Mucosa of descending colon (tissue), 3 donors: ENCODE measurements at places on chromosomes 3 and 15. TPM values are rescaled to one million over a fixed set of nuclear protein-coding genes. Genes with fewer than 3 reads are reported as not detected.

GRCh38 chr3:165983284-165983683 lies 146.1 kb upstream of the BCHE start:
- DNase-seq, result no peak

DNA sequence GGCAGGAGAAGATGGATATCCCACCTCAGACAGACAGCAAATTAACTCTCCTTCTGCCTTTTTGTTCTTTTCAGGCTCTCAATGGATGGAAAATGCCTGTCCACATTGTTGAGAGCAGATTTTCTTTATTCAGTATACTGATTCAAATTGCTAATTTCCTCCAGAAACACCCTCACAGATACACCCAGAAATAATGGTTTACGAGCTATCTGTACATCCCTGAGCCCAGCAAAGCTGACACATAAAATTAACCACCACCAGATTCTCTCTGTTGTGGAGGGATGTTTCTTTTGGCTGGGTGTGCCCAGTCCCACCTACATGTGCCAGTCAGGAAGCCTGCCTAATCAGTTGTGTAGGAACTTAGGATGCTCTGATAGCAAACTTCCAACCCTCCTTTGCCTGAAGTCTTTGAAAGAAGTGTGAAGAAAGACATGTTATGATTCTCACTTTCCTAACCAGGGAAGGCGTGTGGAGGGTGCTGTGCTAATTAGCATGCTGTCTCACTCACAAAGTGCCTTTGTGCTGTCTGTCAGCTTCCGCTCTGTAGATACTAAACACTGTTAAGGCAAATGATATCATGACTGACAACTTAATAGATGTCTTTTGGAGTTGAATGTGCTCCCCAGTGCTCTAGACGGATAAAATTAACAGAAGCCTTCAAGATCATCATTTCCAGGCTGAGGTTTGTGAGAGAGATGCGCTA lies 208.5 kb downstream of the CLSTN2 start:
- no peak for DNase-seq

GRCh38 chr3:124248471-124249028 lies 256.6 kb upstream of the ROPN1 start:
- DNase-seq, result peak; percentile 60

DNA sequence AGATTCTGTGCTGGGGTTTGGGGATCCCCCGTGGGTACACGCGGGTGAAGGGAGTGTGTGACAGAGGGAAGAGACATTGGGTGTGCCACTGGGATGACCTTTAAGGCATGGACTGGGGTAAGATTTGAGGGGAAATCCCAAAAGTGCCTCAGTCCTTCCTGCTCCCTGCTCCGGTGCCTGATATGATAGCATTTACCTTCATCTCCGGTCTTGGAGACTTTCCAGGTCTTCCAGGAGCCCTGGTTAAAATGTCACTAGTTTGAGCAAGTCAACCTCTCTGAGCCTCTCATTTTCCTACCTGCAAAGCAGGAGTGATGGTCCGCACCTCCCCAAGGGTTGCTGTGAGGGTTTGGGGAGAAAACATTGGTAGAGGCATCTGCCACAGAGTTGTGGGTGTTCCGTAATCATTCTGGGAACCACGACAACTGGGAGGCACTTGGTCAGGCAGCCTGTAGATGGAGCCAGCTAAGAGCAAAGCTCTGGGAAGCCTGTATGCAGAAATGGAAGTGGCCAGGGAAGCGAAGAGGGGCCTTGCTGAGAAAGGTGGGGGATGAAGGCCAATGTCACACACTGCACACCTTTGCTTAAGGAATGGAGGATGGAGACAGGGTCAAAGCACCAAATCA lies 33.9 kb upstream of the KIF23 start:
- no peak for DNase-seq

DNA sequence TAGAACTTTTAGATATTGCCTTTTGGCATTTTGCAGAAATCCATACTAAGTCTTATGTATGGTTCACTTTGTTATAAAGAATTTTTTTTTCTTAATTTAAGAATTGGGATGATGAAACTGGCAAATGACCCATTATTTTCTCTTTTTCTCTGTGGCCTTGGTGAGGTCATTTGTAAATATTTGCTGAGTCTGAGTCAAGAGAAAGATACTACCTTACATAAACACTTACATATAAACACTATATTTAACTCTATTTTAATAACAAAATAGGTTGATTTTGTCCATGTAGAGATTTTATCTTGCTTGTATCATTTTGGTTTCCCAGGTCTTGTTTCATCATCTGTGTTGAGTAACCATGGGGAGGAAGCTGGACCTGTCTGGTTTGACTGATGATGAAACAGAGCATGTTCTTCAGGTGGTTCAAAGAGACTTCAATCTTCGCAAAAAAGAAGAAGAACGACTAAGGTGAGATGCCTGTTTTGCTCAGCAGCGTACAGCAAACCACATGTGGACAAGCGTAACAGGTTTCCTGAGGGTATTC lies 91.1 kb downstream of the MYRIP start:
- no peak for DNase-seq

- no peak for DNase-seq
Observed at GRCh38 chr15:72774696-72775383, 8.7 kb downstream of the ADPGK start.

- no peak for DNase-seq
Observed at GRCh38 chr15:83199288-83199687, 8.3 kb downstream of the HDGFL3 start.

- DNase-seq, result no peak
Observed at GRCh38 chr3:10570196-10570946, 65.0 kb upstream of the ATP2B2 start.

- no peak for DNase-seq
Observed at GRCh38 chr15:38253351-38253781, 730 bp downstream of the SPRED1 start.

- no peak for DNase-seq
Observed at GRCh38 chr3:61464518-61465140, 96.7 kb upstream of the PTPRG start.

DNA sequence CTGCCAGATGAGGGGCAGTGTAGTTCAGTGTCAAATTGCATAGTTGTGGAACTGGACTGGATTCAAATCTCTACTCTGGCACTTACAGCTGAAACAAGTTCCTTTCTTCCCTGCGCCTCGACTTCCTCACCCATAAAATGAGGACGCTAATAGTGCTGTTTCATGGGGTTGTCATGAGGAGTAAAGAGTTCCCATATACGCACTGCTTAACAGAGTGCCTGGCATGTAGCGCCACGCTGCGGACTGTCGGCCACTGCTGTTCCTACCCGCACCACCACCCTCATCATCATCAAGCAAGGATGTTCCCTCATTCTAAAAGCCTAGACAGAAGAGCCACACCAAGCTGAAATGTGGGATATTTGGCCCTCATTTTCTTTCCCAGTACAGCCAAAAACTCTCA lies 91.9 kb downstream of the CHDH start:
- DNase-seq, result no peak

- DNase-seq, result no peak
Observed at GRCh38 chr3:168707900-168708299, 612.2 kb upstream of the GOLIM4 start.

GRCh38 chr15:41782371-41783282 lies 8.3 kb downstream of the MAPKBP1 start:
- DNase-seq, result no peak

DNA sequence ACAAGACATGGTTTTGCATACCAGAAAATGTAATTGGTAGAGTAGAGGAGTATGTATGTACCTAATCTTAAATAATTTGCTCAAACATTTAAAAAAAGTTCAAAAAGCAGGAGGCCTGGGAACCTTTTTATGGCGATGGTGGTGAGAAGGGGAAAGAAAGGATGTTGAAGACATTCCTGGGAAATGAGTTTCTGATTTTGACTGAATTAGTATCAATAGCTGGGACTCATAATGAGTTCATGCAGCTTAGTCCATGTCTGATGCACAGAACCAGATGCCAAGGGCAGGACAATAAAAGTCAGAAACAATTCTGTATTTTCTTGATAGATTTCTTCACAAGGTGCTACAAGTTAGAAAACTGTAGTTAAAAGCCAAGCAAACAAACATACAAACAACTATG lies 395.3 kb downstream of the GAP43 start:
- DNase-seq, result no peak

- DNase-seq, result no peak
Observed at GRCh38 chr3:14771593-14772497, 46.9 kb upstream of the FGD5 start.

- no peak for DNase-seq
Observed at GRCh38 chr3:100136921-100137320, 22.6 kb upstream of the FILIP1L start.

GRCh38 chr15:81297603-81298575 lies 26.1 kb downstream of the STARD5 start:
- DNase-seq, result no peak

GRCh38 chr3:164478323-164478722 lies 600.0 kb downstream of the SI start:
- DNase-seq, result no peak

- no peak for DNase-seq
Observed at GRCh38 chr3:37751016-37751415, 110.7 kb upstream of the CTDSPL start.

- DNase-seq, result no peak
Observed at GRCh38 chr3:87766721-87767120, 292.1 kb downstream of the CGGBP1 start.

GRCh38 chr15:42060797-42061196 lies 33.6 kb downstream of the PLA2G4D start:
- no peak for DNase-seq

- no peak for DNase-seq
Observed at GRCh38 chr3:188337232-188337631, 183.3 kb downstream of the LPP start.

- DNase-seq, result no peak
Observed at GRCh38 chr15:88998980-88999713, 86.0 kb upstream of the MFGE8 start.

- peak; percentile 94 for DNase-seq
Observed at GRCh38 chr15:20341901-20342600, 199.5 kb downstream of the GOLGA6L6 start.

DNA sequence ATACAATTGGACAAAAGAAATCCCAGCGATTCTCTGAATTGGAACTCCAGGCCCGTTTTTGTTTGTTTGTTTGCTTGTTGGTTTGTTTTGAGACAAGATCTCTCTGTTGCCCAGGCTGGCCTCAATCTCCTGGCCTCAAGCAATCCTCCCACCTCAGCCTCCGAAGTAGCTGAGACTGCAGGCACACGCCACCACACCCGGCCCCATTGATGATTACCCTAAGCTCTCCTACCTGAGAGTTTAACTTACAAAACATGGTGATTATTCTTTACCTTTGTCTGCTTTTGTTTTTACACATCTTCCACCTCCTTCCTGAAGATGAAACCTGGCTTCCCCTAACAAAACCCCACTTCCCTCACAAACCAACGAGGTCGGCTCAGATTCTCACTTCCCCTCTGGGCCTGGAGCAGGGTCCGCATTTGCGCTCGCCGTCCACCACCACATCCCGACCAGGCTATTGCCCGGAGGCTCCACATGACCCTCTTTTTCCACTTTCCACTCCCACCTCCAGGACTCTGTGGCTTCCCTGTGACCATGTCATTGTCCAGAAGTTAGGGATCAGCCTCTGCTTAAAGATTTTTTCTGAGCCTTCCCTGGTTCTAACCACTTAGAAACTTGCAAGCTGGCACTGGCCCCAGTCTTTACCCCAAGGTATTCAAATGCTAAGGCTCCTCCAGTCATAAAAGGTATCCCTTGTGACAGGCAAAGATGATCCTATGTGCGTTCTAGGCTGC lies 14.8 kb downstream of the KLHL6 start:
- DNase-seq, result no peak

DNA sequence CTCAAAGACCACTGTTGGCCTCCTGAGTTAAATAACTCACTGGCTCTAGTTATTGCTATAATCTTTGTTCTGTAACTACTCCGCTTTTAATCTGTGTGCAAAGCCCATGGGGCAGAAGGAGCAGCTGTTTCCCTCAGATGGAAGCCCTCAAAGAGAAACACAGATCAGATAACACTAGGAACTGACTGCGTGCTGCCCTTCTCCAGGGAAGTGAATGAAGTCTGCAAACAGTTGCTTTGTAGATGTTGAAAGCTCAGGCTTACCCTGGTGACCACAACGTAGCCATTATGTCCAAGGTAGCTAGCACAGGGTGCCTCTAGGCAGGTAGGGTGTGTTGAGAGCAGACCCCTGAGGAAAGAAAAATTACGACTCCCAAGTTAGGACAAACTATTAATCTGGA lies 152.3 kb upstream of the STAC start:
- no peak for DNase-seq

- DNase-seq, result peak; percentile 33
Observed at GRCh38 chr15:48084759-48085590, 35.8 kb upstream of the SLC24A5 start.

GRCh38 chr15:82870727-82871320 lies 61.4 kb downstream of the WHAMM start:
- no peak for DNase-seq

DNA sequence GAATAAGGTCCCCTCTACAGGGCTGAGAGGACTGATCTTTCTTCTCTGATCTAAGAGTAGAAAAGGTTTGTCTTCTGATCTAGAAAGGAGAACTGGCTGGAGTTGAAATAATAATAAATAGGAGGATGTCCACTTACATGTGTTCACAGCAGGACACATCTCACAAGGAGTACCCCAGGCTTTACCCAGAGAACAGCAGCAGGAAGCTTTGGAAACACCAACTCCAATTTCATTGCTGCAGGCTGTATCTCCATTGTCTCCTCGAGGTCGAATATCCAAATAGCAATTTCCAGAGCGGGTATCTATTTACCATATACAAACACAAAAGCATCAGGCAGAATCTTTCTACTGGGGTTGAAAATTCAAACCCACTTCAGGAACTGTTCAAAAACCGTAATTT lies 136.6 kb downstream of the DUT start:
- DNase-seq, result no peak

- DNase-seq, result no peak
Observed at GRCh38 chr15:99662903-99663302, 70.3 kb downstream of the LYSMD4 start.

The WWTR1 gene
- 217 TPM for total RNA-seq

The NIT2 gene
- 35.9 TPM for total RNA-seq

The BSN gene
- total RNA-seq, result 0.17 TPM

The KCNAB1 gene
- total RNA-seq, result 0.65 TPM

The RBPMS2 gene
- total RNA-seq, result 3.5 TPM

The ZNF35 gene
- 8.0 TPM for total RNA-seq

The TMCO5A gene
- not detected for total RNA-seq

The TEX264 gene
- 73.6 TPM for total RNA-seq

The CHRNA5 gene
- total RNA-seq, result 2.5 TPM

The SKOR1 gene
- 0.58 TPM for total RNA-seq

The UBE3A gene
- 100 TPM for total RNA-seq

The PDCD10 gene
- 79.7 TPM for total RNA-seq

The AGBL1 gene
- 0.32 TPM for total RNA-seq

The STT3B gene
- total RNA-seq, result 118 TPM

The RASGRP1 gene
- total RNA-seq, result 2.6 TPM

The FGD5 gene
- total RNA-seq, result 6.1 TPM

The PLA2G4D gene
- total RNA-seq, result 0.35 TPM

The NRG4 gene
- total RNA-seq, result 3.3 TPM

The HCLS1 gene
- total RNA-seq, result 8.8 TPM

The PLCH1 gene
- total RNA-seq, result 13.2 TPM

The SOX2 gene
- not detected for total RNA-seq

The KNL1 gene
- total RNA-seq, result 9.7 TPM

The ISLR gene
- total RNA-seq, result 4.9 TPM
